SJSA1 (cell line): ENCODE measurements at places on chromosomes 6 and 20. TPM values are rescaled to one million over a fixed set of nuclear protein-coding genes. Genes with fewer than 3 reads are reported as not detected.

JPH2 gene
- total RNA-seq: 19.1 and 21.7 TPM in 2 replicates

TNFRSF21 gene
- total RNA-seq: 0.31 and 0.68 TPM in 2 replicates

PLN gene
- total RNA-seq: not detected in 2 replicates

OR12D2 gene
- not detected in 2 replicates for total RNA-seq

ANGPT4 gene
- total RNA-seq: not detected in 2 replicates

DNA sequence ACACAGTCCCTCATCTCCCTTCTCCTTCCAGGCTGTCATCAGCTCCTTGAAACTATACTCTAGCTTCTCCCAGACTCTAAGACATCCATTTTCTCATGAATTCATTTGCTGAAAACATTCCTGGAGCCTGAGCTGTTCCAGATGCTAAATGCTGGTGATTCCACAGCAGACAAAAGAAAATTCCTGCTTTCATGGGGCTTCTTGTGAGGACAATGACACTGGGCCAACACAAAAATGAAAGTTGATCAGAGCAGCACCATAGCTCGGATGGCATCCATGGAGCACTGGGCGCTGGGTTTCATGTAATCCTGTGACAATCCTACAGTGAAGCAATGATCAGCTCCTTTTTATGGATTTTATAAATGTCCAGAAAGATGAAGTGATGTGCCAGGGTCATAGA is 47.4 kb upstream of the STX16 start:
- H3K27ac ChIP-seq: peak overlapping the region; percentile 90
- H3K4me1 ChIP-seq: peaks cover 18% of the 10 kb centered on the region
- DNase-seq: peak; percentile 76

DNA sequence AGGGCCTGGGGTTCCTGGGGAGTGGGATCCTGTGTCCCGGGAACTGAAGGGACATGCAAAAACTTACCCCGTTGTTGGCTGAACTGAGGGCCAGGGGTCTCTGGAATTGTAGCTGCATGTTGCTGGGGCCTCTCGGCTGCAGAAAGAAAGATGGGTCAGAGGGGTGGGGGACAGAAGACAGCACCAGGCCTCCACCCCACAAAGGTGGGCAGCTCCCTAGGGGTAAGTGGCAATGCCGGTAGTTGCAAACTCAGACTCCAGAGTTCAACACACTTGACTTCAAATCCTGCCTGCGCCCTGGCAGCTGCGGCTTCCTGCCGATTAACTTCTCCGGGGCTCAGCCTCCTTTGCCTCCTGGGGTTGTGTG is 4.8 kb downstream of the ZBP1 start:
- H3K4me3 ChIP-seq: no peak overlapping the region
- H3K4me1 ChIP-seq: no peaks in the 10 kb centered on the region
- H3K36me3 ChIP-seq: no peaks in the 10 kb centered on the region
- peaks cover 12% of the 10 kb centered on the region; the same call in 1 of the 2 replicates for H3K27me3 ChIP-seq
- H3K27ac ChIP-seq: no peak overlapping the region
- no peak for DNase-seq

DNA sequence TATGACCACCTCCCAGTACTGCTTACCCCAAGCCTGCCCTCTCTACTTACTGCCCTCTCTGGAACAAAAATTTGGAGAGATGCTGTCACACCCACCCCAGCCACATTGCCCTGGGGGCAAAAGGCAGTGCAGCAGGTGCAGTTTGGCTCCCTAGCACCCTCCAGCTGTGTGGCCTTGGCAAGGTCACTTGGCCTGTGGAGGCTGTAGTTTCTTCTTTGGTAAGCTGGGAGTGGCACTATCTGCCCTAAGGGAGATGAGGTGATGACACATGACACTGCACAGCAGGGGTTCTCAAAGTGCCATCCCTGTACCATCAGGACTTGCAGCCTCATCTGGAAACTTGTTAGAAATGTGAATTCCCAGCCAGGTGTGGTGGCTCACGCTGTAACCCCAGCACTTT is 44.8 kb downstream of the TAF8 start:
- no peak for DNase-seq
- peaks cover 8% of the 10 kb centered on the region for H3K4me1 ChIP-seq
- no peak overlapping the region for H3K27ac ChIP-seq
- no peak overlapping the region for H3K4me3 ChIP-seq

DNA sequence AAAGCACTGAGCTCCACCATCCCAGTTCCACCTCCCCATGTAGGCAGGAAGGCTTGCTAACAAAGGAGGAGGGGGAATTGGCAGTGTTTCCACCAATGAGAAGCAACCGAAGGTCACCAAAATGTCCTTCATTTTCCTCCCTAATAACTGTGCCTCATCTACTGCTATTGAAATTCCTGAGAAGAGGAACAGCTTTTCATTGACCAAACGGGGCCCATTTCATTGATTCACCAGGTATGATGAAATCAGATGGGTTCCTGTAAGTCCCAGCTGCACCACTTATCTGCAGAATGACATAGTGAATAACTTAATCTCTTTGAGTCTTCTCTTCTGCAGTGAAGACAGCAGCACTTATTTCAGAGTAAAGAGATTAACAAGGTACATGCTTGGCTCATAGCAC is 17.3 kb downstream of the TREM1 start:
- no peaks in the 10 kb centered on the region for H3K36me3 ChIP-seq
- DNase-seq: no peak
- H3K4me1 ChIP-seq: no peaks in the 10 kb centered on the region

DNA sequence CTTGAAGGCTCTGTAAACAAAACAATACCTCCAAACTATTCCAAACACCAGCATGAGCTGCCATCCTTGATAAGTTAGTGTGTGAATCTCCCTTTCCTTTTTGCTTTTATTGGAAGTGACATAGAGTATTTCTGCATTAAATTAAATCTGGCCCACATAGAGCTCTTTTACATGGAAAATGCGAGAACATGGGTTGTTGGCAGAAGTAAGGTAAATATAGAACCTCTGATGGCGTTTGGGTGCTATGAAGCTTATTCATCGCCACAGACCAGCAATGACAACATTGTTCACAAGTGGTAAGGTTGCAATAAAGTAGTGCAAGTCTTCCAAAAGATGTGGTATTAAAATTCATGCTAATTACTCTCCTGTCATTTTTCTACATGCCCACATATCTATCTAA is 445.8 kb upstream of the JAG1 start:
- H3K4me1 ChIP-seq: peaks cover 11% of the 10 kb centered on the region
- H3K36me3 ChIP-seq: no peaks in the 10 kb centered on the region
- no peaks in the 10 kb centered on the region for H3K27me3 ChIP-seq
- DNase-seq: no peak
- H3K27ac ChIP-seq: no peak overlapping the region

DNA sequence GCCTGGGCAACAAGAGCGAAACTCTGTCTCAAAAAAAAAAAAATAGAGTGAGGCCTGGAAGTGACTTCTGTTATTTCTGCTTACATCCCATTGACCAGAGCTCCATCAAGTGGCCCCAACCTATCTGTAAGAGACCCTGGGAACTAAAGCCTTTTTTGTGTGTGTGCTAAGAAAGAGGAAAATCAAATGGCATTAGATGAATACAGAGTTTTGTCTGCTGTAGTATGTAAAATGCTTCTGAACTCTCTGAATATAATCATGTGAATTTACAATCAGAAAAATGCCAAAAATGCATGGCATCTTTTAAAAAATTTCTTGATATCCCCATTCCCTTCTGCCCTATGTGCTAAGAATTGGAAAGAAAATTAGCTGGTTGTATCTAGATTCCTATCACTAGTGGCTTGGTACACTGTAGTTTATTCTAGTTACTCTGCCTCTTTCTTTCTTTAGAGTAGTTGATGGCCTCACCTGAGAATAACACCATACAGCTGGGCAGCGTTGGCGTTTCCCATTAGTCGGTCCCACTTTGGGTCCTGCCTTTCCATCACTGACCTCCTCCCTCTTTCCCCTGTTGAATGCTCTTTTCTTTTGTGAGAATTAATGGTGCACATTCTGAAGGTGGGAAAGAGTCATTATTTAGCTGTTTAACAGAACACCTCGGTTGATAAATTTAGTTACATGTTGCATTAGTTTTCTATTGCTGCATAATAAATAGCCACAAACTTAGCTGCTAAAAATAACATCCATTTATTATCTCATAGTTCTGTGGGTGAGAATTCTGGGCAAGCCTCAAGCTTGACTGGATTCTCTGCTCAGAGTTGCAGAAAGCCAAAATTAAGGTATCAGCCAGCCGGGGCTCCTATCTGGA is 38.2 kb downstream of the SAMD5 start:
- peak; percentile 39 for DNase-seq
- peaks cover 3% of the 10 kb centered on the region; the same call in 1 of the 2 replicates for H3K36me3 ChIP-seq
- H3K4me3 ChIP-seq: no peak overlapping the region
- no peak overlapping the region; the same call in 1 of the 2 replicates for H3K27ac ChIP-seq

GRCh38 chr20:33629979-33630378 is 32.1 kb upstream of the C20orf144 start:
- peaks cover 25% of the 10 kb centered on the region for H3K36me3 ChIP-seq
- H3K4me1 ChIP-seq: no peaks in the 10 kb centered on the region
- DNase-seq: no peak

GRCh38 chr20:5612581-5613301 is 137.5 kb upstream of the SHLD1 start:
- no peak for DNase-seq
- no peaks in the 10 kb centered on the region for H3K27me3 ChIP-seq
- no peak overlapping the region for H3K4me3 ChIP-seq
- peaks cover 16% of the 10 kb centered on the region for H3K36me3 ChIP-seq

DNA sequence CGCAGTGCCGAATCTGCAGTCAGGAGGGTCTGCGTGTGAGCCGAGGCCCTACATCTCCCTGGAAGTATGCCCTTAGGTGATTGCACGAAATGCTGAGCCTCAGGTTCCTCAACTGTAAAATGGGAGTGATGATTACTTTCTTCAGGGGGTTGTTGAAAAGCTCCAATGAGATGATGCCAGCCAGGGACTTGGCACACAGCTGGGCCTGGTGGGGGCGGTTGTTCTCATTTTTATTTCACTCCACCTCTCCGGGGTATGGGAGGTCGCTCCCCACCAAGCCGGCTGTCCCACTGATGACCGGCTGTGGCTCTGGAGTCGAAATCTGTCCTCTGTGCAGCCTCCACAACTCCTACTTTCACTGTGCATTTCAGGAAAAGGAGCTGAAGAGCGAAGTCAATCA is 8.1 kb downstream of the PCK1 start:
- DNase-seq: no peak
- no peak overlapping the region for H3K4me3 ChIP-seq
- H3K36me3 ChIP-seq: no peaks in the 10 kb centered on the region
- H3K27ac ChIP-seq: no peak overlapping the region
- no peaks in the 10 kb centered on the region for H3K4me1 ChIP-seq

DNA sequence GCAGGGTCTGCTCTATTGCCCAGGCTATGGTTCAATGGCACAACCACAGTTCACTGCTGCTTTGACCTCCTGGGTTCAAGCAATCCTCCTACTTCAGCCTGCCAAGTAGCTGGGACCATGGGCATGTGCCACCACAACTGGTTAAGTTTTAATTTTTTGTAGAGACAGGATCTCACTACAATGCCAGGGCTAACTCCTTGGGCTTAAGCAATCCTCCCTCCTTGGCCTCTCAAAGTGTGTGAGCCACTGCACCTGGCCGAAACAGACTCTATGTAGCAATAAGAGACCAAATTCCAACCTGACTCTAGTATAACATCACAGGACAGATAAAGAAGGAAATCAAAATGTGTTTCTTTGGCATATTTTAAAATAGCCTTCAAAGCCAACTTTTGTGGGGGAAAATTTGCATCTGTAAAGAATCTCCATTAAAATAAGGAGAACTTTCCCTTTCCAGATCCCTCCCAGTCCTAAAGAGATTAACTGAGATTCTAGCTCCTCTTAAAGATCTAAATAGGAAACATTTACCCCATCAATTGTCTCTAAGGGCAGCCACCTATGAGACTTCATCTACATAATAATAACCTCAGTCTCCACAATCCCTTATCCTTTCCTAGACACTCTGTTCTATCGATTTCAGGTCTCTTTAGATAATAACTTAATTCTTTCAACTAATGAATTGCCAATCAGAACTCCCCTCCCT is 94.7 kb upstream of the PLCB4 start:
- H3K4me3 ChIP-seq: no peak overlapping the region
- no peak overlapping the region for H3K27ac ChIP-seq

DNA sequence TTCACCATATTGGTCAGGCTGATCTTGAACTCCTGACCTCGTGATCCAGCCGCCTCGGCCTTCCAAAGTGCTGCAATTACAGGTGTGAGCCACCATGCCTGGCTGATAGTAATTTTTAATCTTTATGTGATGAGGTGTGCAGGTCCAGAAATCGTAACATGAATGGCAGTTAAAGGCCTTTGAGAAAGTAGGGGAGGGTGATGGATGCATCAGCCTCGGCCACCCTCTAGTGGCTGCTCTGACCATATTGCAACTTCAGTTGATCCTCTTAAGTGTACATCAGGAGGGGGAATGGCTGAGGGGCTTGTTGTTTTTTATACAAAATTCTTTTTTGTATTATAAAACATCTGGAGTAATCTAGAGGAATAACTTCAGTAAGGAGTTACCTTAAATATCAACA is 193.0 kb downstream of the ZFAND3 start:
- no peaks in the 10 kb centered on the region for H3K27me3 ChIP-seq
- peak; percentile 25 for DNase-seq
- H3K4me3 ChIP-seq: no peak overlapping the region
- H3K27ac ChIP-seq: no peak overlapping the region
- H3K36me3 ChIP-seq: no peaks in the 10 kb centered on the region
- H3K4me1 ChIP-seq: no peaks in the 10 kb centered on the region

GRCh38 chr20:63173552-63174191 is 42.3 kb downstream of the YTHDF1 start:
- H3K4me1 ChIP-seq: 0 out of 2 replicates have a peak, but pooled peaks cover 4% of the 10 kb centered on the region
- peaks cover 99% of the 10 kb centered on the region for H3K27me3 ChIP-seq
- no peak overlapping the region for H3K27ac ChIP-seq
- H3K4me3 ChIP-seq: no peak overlapping the region

DNA sequence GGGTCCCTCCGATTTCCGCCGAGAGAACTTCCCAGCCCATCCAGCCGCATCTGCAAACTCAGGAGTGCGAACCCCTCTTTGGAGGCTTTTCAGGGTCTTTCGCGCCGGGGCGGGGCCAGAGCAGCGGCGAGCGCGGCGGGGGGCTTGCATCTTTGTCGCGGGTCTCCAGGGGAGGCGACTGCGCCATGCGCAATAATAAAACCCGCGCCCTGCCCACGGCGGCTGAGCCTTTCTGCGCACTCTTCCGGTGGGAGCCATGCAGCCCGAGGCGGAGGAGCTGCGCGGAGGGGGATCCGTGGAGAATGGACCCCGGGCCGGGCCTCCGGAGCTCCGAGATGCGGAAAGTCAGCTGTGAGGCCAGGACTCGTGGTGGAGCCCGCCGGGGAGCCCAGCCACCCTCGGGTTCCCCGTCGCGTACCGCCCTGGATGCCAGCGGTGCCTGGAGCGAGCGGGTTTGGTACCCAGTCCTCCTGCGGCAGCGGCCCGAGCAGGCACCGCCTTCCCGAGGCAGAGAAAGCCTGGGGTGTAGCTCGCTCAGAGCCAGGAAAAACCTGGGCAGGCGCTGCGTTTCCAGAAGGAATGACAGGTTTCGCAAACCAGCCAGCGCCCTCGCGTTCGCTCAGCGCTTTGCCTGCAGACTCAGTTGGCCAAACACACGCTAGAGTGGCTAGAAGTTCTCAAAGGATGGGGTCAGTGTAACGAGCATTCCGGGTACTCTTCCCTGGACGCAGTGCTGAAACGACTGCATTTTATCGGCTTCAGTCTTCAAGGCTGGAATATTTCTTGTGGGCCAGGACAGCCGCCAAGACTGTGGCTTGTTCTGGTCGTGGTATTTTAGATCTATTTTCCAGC is 1.2 kb downstream of the AKAP12 start:
- peaks cover 7% of the 10 kb centered on the region for H3K4me1 ChIP-seq
- DNase-seq: peak; percentile 50
- H3K27me3 ChIP-seq: peaks cover 8% of the 10 kb centered on the region; the same call in 1 of the 2 replicates
- H3K4me3 ChIP-seq: peak overlapping the region; percentile 47
- no peak overlapping the region for H3K27ac ChIP-seq

GRCh38 chr6:21321531-21321930 is 272.0 kb upstream of the SOX4 start:
- H3K27ac ChIP-seq: no peak overlapping the region
- no peak for DNase-seq
- no peak overlapping the region for H3K4me3 ChIP-seq
- H3K36me3 ChIP-seq: no peaks in the 10 kb centered on the region
- no peaks in the 10 kb centered on the region for H3K4me1 ChIP-seq
